Left forelimb (tissue), 1 donor: ENCODE measurements at places on chromosomes 5 and 9.

- no peak for DNase-seq
These were observed 61.7 kb downstream of the PRRT1B start for GRCh38 chr9:131606896-131607567.

GRCh38 chr9:118670011-118670953 lies 699.0 kb downstream of the BRINP1 start:
- no peak for DNase-seq

DNA sequence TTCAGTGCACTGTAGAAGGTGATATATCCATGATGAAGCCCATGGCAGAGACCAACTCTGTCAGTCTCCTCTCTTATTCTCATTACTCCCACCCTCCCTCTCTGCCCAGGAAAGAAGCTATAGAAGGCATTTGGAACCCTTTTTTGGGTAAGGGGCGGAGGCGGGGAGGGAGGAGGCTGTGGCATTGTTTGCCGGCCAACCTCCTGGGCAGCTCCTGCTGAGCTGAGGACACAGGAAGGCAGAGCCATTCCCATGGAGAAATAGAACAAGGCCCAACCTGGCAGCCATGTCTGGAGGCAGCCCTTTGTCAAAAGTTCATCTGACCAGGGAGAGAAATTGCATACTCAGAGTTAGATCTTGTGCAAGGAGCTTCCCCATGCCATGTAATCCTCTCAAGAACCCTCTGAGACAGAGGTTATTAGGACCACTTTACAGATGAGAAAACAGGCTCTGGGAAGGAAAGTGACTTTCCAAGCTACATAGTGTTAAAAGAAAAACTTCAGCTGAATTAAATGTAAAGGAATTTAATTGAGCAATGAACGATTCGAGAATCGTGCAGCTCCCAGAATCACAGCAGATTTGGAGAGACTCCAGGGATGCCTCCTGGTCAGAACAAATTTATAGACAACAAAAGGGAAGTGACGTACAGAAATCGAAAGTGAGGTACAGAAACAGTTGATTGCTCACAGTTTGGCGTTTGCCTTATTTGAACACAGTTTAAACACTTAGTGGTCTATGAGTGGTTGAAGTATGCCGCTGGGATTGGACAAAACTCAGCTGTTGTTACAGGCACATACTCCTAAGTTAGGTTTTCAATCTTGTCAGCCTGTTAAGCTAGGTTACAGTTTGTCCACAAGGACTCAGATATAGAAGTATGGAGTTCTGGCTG lies 158.6 kb downstream of the MELK start:
- no peak for DNase-seq

DNA sequence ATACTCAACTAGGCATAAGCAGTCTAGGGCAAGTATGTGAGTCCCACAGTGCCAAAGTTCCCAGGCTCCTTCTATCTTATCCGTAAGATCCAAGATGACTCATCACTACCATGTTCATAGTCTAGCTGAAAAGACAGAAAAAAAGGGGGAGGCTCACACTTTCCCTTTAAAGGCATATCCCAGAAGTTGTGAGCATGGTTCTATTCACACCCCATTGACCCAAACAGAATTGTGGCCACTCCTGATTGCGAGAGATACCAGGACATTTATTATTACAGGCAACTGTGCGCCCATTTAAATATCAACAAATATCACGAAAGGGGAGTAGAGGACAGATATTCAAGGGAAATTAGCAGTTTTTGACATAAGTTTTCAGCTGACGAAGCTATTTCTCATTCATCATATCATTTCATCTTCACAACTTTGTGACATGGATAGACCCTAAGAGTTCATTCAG lies 8.1 kb upstream of the PFDN1 start:
- no peak for DNase-seq

- no peak for DNase-seq
These were observed 407.0 kb downstream of the ENC1 start for GRCh38 chr5:74233571-74233970.

GRCh38 chr5:34609951-34610441 lies 46.1 kb upstream of the RAI14 start:
- no peak for DNase-seq

- DNase-seq: no peak
These were observed 417.5 kb upstream of the MEF2C start for GRCh38 chr5:89300426-89300970.

DNA sequence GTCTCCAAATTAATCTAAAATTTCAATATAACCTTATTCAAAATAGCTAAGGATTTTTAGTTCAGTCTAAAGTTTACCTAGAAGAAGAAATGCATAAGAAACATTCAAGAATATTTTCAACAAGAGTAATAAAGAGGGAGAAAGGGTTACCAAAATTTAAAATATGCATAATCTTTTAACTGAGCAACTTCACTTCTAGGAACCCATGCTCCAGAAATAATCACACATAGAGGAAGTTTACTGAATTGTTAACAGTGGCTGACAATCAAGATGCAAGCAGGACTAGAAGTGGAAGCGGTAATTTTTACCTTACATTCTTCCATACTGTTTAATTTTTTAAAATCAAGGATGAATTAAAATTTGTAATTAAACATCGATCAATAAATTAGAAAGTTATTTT lies 1.9 kb downstream of the PJA2 start:
- no peak for DNase-seq

DNA sequence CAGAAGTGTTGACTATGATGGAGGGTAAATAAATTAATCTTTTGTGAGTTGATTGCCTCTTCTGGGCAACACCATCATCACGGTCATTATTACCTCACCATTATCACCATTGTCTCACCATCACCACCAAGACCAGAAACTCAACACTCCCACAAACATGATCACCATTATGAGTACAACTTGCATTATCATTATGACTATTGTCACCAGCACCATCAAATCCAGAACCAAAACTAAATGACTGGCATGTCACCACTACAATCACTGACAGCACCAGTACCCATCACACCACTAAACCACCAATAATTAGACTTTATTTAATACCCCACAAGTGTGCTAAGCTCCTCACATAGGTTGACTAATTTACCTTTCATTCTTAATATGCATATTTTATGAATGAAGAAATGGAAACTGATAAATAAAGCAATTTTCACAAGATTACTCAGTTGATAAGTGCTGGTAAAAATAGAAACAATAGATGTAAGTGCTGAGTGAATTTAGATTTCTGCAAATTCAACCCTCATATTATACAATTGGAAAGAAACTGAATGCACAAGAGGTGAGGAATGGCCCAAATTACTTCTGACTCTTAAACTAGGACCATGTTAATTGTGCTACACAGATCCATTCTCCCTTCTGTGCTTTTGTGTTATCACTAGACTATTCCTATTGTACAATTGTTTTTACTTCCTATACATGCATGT lies 517.8 kb upstream of the PAPPA start:
- no peak for DNase-seq

- DNase-seq: no peak
These were observed 80.9 kb downstream of the KIF4B start for GRCh38 chr5:155094455-155094854.

- no peak for DNase-seq
These were observed 31.8 kb upstream of the IL17B start for GRCh38 chr5:149410721-149411432.

- DNase-seq: no peak
These were observed 10.8 kb downstream of the C5orf15 start for GRCh38 chr5:133957591-133957990.

DNA sequence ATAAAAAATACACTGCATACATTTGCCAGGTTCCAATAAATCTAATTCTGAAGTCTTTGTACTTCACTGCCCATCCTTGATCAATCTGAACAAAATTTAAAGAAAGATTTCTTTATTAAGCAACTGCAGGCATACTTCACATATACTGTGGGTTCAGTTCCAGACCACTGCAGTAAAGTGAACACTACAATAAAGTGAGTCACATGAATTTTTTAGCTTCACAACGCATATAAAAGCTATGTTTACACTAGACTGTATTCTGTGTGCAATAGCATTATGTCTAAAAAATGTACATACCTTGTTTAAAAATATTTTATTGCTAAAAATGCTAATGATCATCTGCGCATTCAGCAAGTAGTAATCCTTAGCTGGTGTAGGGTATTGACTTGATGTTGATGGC lies 52.1 kb downstream of the SSBP2 start:
- DNase-seq: no peak

DNA sequence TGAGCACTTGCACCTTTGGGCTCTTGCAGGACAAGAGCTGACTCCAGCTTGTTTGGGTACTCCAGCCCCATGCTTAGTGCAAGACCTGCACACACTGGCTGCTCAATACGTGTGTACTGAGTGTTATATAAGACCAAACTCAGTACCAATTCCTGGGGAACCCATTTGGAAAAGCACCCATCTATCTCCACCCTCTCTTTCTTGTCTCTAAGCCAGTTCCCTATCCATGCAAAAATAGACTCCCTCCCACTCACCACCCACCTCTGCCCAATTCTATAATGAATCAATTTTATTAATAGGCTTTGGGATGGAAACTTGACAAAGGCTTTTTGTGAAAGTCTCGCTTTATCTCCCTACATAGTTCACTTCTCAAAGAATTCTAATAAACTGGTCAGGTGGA lies 60.9 kb upstream of the CPLX2 start:
- DNase-seq: no peak

GRCh38 chr9:126695186-126695585 lies 81.5 kb downstream of the LMX1B start:
- no peak for DNase-seq

GRCh38 chr5:24555229-24555628 lies 89.5 kb downstream of the CDH10 start:
- no peak for DNase-seq

GRCh38 chr9:137300567-137301080 lies 1.4 kb downstream of the NRARP start:
- peak; percentile 63 for DNase-seq

DNA sequence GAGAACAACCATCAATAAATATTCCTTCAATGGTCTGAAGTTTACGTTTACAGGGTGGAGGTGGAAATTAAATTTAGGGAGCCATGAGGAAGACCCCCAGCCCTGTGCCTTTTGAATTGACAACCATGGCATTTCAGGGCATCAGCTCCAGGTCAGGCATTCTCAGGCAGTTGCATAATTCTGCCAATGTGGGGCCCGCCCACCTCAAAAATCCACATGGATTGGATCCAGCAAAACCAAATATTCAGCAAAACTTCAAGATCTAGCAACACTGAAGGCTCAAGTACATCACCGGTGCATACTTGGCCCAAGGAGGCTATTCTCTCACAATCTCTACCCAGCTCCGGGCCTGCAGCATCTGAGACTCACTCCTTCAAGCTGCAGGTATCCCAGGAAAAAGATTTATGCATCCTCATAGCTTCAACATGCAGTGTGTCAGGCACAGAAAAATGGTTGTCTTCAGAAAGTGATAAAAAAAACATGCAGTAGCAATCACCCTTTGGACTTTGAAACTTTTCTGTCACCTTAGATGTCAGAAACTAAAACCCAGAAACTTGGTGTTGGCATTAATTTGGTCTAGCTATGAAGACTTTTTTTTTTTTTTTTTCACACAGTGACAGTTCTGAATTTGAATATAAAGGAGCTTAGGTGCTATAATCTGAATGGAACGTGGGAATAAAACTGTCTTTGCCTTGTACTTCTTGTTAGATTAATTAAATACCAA lies 21.4 kb upstream of the ANXA2R start:
- no peak for DNase-seq

DNA sequence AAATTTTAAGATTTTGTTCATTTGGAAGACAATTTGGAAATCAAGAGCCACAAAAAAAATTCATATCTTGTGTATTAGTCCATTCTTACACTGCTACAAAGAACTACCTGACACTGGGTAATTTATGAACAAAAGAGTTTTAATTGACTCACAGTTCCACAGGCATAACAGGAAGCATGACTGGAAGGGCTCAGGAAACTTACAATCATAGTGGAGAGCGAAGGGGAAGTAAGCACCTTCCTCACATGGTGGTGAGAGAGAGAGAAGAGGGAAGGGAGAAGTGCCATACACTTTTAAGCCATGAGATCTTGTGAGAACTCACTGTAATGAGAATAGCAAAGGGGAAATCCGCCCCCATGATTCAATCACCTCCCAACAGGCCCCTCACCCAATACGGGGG lies 274.4 kb downstream of the KCNN2 start:
- no peak for DNase-seq

- no peak for DNase-seq
These were observed 86.7 kb upstream of the NFIB start for GRCh38 chr9:14400658-14400995.

GRCh38 chr5:178370102-178370501 lies 137.5 kb upstream of the PHYKPL start:
- DNase-seq: no peak

GRCh38 chr5:71645030-71645429 lies 57.9 kb downstream of the MCCC2 start:
- no peak for DNase-seq

DNA sequence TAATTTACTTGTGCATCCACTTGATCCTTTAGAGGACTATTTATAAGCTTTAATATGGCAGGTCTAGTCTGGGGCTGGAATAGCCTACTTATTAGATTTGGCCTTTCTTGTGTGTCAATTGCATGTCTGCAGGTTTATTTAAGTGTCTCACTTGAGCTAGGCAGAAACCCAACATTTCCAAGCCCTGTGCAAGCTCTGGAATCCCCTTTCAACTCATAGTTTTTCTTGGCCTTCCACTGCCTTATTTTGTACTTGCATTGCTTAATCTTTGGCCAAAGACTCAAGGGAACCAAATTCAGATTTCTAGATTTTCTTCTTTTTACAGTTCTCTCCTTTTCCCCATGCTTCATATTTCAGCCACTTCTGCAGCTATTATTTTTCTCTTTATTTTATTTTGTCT lies 102.4 kb upstream of the RFX3 start:
- DNase-seq: no peak

- no peak for DNase-seq
These were observed 812 bp downstream of the DNAH5 start for GRCh38 chr5:13943676-13944075.

DNA sequence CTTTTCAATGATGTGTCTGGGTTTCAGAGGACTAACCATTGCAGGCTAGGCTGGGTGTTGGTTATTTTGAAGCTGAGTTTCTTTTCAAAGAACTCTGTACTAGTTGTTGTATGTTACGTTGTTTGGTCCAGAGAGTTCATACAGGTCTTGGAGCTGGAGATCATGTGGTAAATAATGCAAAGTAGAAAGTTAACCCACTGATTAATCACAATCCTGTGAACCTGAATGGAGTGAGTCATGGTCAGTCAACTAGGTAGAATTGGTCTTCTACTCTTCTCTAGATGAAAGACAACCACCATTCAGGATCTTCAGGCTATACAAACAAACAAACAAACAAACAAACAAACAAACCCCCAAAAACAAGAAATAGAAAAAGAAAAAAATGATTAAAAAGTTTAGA lies 388.9 kb upstream of the ACTBL2 start:
- DNase-seq: no peak

DNA sequence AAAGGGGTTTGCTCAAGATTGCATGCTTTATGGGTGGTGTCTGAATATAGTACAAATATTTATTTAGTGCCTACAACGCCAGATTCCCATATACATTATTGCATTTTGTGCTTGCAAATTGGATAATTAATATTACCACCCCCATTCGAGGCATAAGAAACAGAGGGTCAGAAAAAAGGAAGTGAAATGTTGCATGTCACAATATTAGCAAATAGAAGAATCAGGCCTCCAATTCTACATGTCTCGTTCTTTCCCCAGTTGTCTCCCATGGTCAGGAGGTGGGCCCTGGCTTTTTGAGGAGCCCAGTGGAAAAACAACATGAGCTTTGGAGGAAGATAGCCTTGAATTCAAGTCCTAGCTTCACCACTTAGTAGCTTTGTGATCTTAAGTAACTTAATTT lies 98.1 kb upstream of the CCDC112 start:
- DNase-seq: no peak
